ENCODE measurements at places on chromosomes 7 and 10.

DNA sequence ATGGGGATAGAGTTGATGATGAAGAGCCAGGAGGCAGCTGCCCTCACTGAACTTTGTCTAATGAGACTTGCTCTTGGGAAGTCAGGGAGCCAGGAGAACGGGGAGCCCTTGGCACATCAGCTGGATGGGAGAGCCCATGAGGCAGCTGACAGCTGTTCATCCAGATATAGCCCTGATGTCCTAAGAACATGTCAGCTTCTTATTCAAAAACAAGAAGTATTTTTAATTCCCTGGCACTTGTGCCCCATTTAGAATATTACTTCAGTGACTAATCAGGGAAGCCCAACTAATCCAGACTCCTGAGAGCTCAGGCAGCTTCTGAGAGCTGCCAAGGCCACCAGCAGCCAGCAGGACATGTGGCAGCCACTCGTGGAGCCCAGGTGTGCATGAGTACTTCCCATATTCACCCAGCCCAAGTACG, 363.4 kb downstream of the GRID1 start:
- DNase-seq = no peak

DNA sequence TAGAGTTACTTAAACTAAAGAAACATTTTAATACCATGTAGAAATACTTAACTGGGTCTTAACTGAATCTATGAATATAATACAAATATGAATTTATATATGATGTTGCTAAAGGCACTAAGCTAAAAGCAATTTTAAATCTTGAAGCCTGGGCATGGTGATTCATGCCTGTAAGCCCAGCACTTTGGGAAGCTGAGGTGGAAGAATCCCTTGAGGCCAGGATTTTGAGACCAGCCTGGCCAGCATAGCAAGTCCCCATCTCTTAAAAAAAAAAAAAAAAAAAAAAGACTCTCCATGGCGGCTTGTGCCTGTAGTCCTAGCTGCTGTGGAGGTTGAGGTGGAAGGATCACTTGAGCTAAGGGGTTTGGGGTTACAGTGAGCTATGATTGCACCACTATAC, 95.3 kb downstream of the CCSER2 start:
- DNase-seq = no peak

DNA sequence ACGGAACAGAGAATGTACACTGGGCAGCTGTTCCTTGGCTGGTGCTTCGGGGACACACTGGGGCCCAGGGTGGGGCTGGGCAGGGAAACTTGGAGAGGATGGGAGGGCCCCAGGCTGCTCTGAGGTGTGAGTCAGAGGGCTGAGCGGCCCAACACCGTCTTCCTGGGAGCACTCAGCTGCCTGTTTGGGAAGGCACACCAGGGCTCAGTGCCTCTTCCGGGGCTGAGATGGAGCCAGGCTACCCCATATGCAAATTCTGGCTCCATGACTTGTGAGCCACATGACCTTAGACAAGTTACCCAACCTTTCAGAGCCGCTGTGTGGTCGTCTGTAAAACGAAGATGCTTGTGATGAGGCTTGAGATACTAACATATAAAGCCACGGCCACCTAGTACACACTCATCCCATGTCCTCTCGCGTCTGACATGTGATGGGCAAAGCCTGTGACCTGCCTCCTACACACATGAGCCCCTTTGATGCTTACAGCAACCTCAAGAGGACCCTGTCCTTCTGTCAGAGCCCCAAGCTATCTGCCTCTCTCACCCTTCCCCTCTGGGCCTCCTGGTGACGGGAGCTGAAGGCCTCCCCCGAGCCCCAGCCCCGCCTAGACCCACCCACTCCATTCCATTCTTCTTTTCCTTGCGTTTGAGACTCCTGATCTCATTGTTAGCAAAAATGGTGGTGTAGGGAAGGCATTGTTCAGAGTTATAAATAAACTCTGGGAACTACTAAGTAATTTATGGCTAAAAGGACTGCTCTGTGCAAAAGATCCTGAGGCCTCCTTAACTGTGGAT, 26.1 kb downstream of the KLRG2 start:
- DNase-seq = no peak

DNA sequence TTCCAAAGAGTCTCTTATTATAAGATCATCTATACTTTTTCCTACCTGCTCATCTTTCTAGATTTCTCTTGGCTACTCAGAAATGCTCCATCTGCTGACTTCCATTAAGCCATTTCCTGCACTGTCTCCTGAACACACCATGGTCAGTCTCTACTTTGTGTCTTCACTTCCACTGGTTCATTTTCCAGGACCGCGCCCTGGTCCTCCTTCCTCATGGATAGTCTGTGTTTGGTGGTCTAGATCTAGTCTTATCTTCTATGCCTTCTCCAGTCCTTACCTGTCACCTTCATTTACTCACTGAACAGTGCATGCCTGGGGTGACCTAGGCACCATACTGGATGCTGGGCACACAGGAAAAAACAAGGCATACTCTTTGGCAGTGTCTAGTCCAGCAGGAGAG, 11.8 kb downstream of the INSYN2A start:
- no peak for DNase-seq

DNA sequence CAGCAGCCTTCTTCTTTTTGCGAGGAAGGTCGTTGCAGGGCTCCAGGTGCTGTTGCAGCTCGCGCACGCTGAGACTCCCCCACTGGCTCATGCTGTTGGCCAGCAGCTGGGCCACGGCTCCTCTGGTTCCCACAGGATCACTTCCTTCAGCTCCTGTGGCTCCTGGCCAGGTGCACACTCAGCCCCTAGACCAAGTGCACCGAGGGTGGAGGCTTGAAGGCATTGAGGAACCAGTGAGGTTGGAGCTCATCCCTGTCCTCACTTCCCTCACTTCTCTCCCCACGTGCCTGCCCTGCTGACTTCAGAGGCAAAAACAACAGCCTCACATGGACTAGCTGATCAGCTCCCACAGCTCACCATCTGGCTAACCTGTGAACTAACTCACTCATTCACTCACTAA, 46.2 kb upstream of the ADRB1 start:
- DNase-seq = no peak

All from AG09319 (cell line).